ENCODE measurements at places on chromosomes 7 and 10.
A peak's percentile ranks its signal among the peaks of the same experiment; 100 is the strongest.

GRCh38 chr10:128500642-128501041, 374.4 kb upstream of the MKI67 start:
- DNase-seq: no peak

DNA sequence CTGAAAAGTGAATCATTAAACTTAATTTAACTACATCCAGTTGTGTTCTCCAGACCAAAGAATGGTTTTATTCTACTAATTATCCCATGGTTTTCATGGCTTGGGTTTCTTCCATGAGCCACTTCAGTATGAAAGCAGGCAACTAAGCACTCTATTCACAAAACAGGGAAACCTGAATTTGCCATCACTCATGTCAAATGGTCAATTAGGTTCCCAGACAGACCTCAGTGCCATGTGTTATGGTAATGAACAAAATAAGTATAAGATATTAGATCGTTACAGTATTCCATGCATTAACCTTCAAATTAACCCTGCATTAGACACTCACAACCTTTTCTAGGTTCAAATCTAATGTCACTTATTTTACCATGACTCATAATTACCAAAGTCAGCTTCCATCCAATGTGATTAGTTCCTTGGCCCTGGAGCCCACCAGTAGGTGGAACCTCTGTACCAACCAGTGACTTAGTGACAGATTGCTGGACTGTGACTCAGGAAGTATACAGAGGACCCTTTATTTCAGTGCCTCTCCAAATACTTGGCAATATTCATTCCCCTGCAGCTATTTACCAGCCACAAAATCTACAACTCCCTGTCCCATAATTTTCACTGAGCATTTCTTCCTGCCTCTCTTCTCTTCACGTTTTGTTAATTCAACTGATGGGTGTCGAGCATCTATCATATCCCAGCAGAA, 1270.2 kb upstream of the SORCS1 start:
- no peak for DNase-seq

- no peak for DNase-seq
Measured at GRCh38 chr7:88042157-88042556, 108.1 kb downstream of the ADAM22 start.

- no peak for DNase-seq
Measured at GRCh38 chr10:69364232-69364940, 52.3 kb downstream of the TACR2 start.

DNA sequence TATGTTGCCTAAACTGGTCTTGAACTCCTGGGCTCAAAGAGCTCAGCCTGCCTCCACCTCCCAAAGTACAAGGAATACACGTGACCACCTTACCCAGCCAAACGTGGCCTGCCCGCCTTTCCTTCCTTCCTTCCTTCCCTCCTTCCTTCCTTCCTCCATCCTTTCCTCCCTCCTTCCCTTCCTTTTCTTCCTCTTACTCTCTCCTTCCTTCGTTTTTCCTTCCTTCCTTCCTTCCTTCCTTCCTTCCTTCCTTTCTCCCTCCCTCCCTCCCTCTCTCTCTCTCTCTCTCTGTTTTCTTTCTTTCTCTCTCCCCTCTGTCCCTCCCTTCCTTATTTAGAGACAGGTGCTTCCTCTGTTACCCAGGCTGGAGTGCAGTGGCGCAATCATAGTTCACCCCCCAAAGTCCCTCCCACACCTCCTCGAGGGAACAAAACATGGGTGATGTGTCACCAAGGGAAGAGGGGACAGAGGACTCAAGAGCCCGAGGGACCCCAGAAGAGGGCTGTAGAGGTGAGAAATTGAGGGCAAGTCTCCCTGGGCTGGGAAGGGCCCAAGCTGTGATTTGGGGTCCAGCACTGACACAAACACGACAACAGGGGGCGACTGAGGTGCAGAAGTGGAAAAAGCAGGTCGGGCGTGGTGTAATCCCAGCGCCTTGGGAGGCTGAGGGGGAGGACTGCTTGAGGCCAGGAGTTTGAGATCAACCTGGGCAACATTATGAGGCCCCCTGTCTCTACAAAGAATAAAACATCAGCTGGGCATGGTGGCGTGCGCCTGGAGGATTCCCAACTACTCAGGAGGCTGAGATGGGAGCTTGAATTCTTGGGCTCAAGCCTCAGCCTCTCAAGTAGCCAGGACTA, 28.1 kb downstream of the EPHB4 start:
- DNase-seq: peak; percentile 73

DNA sequence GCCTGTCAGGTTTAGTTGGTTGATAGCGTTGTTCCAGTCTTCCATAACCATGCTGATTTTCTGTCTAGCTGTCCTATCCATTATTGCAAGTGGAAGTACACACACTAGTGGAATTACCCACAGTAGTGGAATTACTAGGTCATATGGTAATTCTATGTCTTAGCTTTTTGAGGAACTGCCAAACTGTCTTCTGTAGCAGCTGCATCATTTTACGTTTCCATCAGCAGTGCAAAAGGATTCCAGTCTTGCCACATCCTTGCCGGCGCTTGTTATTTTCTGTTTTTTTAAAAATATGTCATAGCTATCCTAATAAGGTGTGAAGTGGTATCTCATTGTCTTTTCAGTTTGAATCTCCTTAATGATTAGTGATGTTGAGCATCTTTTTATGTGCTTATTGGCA, 17.2 kb upstream of the RHBDD2 start:
- no peak for DNase-seq

DNA sequence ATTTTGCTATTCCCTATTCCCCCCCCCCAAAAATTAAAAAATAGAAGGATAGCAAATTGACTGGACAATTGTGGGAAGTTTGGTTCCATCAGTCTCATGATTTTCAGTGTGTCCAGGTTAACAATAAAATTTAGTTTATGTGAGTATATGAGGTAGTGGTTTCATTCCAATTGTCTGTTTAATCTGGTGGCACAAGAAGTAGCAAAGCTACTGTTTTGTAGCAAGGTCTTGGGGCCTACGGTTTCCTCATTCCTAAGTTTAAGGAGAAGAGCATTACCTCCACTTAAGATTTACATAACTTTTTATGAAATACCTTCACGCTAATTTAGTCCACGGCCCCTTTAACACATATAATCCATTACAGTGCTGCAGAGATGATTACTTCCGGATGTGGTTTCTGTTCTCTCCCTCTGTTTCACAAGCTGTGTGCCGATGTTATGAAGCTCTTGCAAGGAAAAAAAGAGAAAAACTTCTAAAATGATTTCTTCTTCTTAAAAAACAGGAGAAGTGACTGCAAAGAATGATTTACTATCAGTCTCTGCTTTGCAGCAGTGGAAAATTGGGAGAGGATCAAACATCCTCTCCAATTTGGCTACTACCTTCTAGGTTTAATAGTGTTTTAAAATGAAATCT, 32.7 kb upstream of the NPVF start:
- DNase-seq: no peak

- DNase-seq: no peak
Measured at GRCh38 chr7:24050991-24051560, 232.9 kb upstream of the NPY start.

DNA sequence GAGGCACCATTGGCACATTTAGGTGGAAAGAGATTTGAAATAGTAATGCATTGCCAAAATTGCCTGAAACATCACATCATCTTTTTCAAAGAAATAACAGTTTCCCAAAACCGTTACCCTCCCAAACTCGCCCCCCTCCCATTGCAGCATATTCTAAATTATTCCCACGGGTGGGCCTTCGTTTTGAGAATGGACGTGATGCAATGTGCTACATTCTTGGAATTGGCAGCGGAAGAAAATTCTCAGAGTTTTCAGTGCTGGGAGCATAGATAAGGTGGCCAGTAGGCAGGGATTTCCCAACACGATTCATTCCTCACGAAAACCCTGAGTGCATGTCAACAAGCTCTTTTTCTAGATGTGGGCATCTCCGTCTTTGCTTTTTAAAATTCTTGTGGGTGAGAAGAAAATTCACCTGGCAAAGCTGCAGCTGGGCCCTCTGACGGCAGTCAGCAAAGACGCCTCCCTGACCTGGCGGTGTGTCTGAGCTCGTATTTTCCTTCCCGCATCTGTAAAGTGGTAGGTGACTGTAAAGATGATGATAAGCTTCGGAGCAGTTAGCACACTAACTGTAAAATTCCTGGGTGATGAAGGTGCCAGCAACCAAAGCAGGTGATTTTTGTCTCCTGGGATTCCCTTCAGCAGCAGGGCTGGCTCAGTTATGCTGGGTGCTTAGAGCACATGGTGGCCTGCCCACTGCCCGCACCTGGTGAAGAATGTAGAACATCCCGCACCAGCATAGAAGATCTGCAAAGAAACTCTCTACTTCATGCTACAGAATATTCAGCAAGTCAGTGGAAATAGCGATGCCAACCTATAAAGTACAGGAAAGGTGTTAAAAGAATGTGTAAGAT, 141.9 kb upstream of the KLF6 start:
- DNase-seq: no peak

DNA sequence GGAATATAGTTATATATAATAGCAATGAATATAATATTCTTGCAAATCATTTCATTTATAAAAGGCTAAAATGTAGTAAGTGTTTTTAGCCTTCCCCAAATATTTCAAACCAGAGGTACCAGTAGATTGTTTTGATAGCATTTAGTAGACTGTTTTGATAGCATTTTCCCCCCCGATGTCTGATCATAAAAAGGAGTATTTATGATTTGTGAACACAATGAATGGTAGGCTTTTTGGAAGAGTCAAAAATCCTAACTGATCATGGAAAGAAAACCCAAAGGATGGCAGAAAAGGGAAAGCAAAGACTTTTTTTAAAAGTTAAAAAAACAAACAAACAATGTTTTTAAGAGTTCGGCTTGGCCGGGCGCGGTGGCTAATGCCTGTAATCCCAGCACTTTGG, 152.5 kb downstream of the PIP4K2A start:
- DNase-seq: no peak

- DNase-seq: no peak
Measured at GRCh38 chr10:68212721-68213352, 19.1 kb downstream of the ATOH7 start.

- DNase-seq: no peak
Measured at GRCh38 chr7:113968713-113969112, 49.9 kb upstream of the PPP1R3A start.

DNA sequence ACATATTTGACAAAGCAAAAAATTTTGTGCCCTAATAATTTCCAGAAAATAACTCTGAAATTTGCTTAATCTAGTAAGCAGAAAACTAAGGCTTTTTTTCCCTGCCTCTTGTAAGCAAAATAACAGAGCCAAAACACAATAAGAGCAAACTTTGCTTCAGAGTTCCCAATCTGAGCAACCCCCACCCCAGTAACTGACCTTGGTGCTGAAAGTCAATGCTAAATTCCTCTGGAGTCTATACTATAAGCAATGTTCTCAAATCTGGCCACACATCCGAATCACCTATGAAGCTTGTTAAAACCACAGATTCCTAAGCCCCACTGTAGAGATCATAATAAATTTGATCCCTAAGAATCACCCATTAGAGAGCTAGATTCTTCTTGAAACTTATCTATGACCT, 150.5 kb downstream of the ELAPOR2 start:
- no peak for DNase-seq

GRCh38 chr7:157652954-157653826, 316.4 kb downstream of the DNAJB6 start:
- DNase-seq: no peak

- no peak for DNase-seq
Measured at GRCh38 chr10:43209074-43209455, 57.8 kb downstream of the RASGEF1A start.

- DNase-seq: no peak
Measured at GRCh38 chr10:130634816-130635215, 498.6 kb downstream of the GLRX3 start.

- peak; percentile 22 for DNase-seq
Measured at GRCh38 chr10:103544657-103545310, 51.3 kb downstream of the NEURL1 start.

- DNase-seq: no peak
Measured at GRCh38 chr7:85705076-85705475, 518.2 kb upstream of the SEMA3D start.

- DNase-seq: no peak
Measured at GRCh38 chr7:130305433-130306042, 12.6 kb downstream of the CPA4 start.

- DNase-seq: no peak
Measured at GRCh38 chr10:25178411-25178810, 3.6 kb downstream of the GPR158 start.

DNA sequence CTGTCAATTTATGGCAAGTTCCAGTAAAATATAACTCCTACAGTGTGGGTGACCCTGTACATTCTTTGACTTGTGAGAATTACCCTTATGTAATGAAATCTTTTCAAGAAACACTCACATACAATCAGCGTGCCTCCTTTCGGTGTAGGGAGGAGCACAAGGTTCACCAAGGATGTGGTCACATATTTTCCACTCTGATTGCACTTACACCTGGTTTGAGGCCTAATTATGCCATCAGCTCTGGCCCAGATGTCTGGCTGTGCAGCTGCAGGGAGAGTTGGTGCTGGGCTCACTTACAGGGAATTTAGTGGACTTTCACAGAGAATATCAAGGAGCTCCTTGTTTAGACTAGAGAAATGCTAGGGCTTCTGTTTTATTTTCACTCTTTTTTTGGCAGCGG, 146.0 kb upstream of the STEAP4 start:
- DNase-seq: no peak

Measured in ovary (tissue), 10 donors.